ENCODE measurements at places on chromosomes 1 and 21.

DNA sequence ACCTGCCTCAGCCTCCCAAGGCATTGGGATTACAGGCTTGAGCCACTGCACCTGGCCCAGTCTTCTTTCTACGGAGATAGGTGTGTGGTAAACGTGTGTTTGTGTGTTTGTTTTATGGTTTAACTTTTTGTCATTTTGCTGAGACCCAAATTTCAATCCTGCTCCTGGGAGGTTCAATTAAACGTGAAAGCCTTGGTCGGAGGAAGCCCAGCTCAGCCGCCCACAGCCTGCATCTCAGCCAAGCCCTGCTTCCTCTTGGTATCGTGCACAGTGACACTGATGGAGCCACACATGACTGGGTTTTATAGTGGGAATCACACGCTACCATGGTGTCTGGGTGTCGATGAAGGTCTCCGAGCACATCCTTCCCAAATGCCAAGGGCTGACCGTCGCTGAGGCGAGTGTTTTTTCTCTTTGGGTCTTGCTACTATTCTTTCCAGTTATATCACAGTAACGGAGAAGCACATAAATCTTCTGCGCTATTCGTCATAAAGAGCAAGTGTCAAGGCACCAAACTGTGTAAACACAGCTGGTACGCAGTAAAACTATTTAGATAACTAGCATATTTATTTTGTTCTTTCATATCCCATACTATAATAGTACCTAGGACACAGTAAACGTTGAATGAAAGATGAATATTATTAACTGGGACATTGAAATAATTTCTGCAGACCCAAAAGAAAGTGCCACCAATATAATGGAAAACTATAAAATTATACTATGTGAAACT, 39.3 kb downstream of the HLCS start:
- DNase-seq: no peak

- DNase-seq: no peak
These were observed 529.3 kb downstream of the MATN1 start for GRCh38 chr1:30194046-30194619.

GRCh38 chr1:53541761-53542550, 82.8 kb downstream of the DMRTB1 start:
- peak; percentile 90 for DNase-seq

- no peak for DNase-seq
These were observed 5.8 kb upstream of the SRP9 start for GRCh38 chr1:225771661-225772322.

- DNase-seq: peak; percentile 10
These were observed 12.0 kb upstream of the RHBG start for GRCh38 chr1:156356875-156357534.

DNA sequence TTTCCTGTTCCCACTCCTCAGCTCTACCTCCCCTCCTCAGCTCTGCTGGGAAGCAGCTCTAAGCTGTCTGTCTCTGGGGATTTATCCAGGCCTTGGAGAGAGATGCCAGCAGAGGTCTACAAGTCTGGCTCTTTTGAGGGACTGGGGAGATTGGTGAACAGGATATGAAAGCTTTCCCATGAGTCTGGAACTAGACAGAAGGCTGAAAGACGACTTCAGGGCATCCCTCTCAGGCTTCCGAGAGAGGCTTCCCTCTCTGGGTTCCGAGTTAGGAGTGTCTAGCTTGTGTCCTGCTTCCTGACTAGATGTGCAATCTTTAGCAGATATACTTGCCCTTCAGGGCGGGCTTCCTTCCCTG, 733 bp downstream of the TMEM35B start:
- peak; percentile 37 for DNase-seq

- DNase-seq: no peak
These were observed 83.8 kb downstream of the WDR3 start for GRCh38 chr1:118013336-118013735.

- no peak for DNase-seq
These were observed 1283.7 kb downstream of the MRPL39 start for GRCh38 chr21:24323536-24323935.

GRCh38 chr1:163450986-163451385, 129.2 kb downstream of the NUF2 start:
- DNase-seq: no peak
